Hepatocyte (in vitro differentiated cells): ENCODE measurements at places on chromosomes 11 and 22. TPM values are rescaled to one million over a fixed set of nuclear protein-coding genes. Genes with fewer than 3 reads are reported as not detected.

DNA sequence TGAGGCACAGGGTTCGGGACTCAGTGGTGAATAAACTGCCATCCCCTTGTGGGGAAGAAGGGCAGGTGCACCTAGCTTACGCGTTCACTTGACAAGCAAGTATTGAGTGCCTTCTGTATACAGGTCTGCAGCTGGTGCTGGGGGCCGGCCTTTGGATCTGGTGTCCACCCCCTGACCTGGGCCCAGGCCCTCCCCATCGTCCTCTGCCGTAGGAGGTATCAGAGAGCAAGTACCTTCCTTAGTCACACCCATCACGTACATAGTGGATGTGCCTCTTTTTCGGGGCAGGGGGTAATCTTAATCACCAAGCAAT lies 53.3 kb downstream of the SMIM38 start:
- DNase-seq: no peak

Gene SHISAL1
- 1.8 and 2.4 TPM in 2 replicates for total RNA-seq

DNA sequence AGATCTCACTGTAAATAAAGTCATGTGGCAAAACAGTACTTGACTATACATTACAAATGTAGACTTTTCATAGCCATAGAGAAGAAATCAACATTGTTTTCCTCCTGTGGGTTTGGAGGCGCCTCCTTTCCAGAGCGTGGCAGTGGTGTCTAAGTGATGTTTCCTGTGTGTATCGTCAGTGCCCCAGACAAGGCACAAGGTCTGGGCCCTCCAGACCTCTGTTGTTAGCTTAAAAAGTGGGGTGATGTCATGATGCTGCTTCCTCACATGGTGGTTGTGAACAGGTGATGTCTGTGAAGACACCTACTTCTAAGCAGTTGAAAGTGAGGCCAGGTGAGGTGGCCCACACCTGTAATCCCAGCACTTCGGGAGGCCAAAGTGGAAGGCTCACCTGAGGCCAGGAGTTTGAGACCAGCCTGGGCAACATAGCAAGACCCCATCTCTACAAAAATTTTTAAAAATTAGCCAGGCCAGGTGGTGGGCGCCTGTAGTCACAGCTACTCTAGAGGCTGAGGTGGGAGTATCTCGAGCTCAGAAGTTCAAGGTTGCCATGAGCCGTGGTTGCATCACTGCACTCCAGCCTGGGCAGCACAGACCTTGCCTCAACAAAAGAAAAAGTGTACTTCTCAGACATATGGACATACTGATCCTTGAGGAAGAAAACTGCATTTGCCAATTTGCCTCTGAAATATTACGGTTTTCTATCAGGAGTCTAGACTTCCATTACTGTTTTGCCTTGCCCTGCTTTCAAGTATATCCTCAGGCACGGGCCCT lies 15.7 kb downstream of the NUP50 start:
- DNase-seq: no peak

DNA sequence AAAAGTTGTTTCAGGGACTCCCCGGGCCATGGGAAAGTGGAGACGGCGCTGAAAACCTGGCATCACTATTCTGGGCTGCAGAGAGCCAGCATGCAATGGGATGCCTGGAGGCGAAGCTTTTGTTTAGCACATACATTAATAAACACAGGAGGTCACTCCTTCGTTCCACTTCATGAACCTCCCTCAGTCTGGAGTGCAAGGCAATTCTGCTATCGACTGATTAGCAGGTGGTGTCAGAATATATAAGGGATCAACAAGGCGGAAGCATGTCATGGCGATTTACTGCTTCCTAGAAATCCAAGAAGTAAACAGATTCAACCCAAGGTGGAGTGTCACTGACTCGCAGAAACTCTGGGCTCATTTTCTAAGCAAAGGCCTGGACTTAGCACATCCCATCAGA lies 45.4 kb upstream of the MN1 start:
- DNase-seq: no peak

- DNase-seq: peak; percentile 41
Measured at GRCh38 chr11:16632295-16633200, 105.9 kb upstream of the C11orf58 start.

DNA sequence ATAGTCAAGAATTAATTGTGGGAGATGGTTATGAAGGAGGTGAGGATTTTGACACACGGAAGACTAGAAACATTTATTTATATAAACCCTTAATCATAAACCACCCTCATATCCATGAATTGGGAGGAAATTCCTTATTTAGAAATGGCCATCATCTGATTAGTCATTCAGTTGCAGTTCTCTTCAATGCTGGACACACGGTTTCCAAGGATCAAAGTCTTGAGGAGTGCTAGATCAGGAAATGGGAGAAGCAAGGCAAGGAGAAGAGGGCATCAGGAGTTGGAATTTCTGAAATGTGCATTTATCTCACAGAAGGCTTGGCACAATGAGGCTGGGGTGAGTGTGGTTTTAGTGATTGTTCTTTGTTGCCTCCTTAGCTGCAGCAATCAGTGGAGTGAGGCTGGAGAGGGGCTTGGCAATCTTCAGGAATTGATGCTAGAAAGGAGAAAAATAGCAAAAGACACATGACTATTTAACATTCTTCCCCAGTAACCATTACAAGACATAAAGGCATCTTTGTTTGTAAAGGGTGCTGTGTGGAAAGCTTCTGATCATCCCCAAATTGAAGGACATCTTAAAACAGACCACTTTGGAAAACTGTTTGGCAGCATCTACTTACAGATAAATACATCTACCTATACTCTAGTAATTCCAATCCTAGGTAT lies 21.6 kb upstream of the GDPD4 start:
- DNase-seq: no peak
